ENCODE measurements at places on chromosomes 5 and 9.

DNA sequence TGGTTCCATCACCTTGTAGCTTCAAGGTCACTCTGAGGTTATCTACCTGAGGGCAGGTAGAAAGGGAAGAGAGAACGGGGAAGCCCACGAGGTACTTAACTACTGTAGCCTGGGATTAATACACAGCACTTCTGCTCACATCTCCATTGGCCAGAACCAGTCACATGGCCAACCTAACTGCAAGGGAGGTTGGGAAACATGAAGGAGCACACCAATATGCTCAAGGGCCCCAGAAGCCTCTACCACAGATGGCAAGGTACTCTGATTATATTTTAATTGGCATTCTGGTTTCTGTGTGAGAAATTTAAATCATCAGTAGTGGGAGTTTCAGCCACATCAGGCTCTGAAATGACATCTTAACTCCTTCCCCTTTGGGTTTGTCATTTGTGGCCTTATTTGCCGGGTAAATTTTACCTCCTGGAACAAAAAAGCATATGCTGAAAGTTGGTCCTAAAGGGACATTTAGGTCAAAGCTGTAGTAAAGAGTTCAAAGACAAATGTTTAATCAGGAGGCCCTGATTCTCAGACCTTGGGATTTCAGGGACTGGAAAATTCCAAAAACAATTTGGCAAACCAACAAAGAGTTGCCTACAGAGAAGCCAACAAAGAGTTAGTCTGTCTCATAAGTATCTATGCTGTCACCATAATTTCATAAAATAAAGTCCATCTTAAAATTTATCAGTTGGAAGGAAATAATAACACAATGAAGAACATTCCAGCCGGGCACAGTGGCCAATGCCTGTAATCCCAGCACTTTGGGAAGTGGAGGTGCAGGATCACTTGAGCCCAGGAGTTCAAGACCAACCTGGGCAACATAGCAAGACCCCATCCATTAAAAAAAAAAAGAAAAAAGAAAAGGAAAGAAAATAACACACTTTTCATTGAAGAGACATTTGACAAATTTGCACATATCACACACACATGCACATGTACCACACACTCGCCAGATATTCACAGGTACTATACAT is 13.8 kb upstream of the MVB12B start:
- no peak for DNase-seq

GRCh38 chr5:141121563-141121962 is at the start of gene PCDHB4:
TSS of gene PCDHB4 (plus strand) at chr5:141121818. CDS start at chr5:141121999, 181 bp downstream.
- no peak for DNase-seq

DNA sequence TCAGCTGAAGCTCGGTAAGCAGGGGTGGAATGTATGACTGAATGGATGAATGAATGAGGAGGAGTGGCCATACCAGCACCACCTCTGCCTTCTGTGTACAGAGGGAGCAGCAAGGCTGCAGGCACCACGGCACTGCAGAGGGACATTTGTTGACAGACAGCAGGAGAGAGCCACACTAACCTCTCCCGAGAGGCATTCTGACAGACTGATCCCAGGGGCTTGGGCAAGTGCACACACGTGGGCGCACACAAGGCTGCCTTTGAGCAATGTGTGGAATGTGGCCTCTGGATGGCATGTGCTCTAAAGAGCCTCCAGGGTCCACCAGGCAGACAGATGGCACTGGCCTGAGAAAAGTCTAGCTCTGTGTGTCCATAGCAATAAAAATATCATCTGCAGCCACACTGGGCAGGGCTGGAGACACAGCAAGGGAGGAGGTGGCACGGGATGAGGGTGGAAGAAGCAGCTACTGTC is 111.8 kb downstream of the ACTL7B start:
- DNase-seq, result no peak

- DNase-seq, result no peak
Observed at GRCh38 chr9:77598524-77598923, 49.6 kb downstream of the GNA14 start.

GRCh38 chr5:57493034-57493433 is 10.4 kb upstream of the ACTBL2 start:
- no peak for DNase-seq

Measured in left colon (tissue), 2 donors.